ENCODE measurements at places on chromosomes 5 and 9. TPM values are rescaled to one million over a fixed set of nuclear protein-coding genes. Genes with fewer than 3 reads are reported as not detected.

DNA sequence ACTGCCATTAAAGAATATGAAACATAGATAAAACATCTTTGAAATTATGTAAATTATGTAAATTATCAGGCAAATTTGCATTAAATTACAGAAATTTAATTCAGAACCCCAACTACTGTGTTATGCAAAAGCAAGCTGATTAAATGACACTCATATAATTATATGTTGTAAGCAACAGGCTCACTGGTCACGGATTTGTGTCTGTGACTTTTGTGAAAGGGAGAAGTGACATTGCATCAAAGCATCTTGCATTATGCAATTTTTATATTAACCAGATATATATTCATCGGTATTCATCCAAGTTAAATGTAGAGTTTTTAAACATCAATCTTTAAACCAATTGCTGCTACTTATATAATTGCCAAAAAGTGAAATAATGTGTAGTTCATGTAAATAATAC is 13.0 kb upstream of the GLIPR2 start:
- DNase-seq = no peak

DNA sequence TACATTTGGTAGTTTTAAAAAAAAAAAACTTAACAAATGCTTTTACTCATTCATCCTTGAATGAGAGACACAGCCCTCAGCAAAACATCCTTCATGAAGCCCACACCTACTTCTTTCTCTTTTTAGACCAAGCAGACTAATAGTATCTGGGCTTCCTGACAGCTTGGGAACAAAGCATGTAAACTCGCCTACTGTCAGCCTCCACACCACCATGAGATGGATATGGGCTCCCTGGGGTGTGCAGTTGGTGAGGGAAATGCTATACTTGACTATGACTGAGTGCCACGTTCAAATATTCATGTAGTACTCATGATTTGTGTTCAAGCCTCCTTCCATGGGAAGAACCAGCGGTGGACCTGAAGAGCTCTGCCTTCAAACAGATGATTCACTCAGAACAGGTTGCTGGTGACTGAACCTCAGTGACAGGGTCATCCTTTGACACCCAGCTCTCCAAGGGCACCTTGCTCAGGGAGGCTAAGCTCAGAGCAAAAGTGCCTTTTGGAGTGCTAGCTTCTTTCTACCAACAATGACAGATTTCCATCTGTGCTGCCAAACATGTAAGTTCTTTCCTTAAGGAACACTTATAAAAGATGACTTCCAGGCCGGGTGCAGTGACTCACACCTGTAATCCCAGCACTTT is 36.8 kb downstream of the SLC22A5 start:
- no peak for DNase-seq

DNA sequence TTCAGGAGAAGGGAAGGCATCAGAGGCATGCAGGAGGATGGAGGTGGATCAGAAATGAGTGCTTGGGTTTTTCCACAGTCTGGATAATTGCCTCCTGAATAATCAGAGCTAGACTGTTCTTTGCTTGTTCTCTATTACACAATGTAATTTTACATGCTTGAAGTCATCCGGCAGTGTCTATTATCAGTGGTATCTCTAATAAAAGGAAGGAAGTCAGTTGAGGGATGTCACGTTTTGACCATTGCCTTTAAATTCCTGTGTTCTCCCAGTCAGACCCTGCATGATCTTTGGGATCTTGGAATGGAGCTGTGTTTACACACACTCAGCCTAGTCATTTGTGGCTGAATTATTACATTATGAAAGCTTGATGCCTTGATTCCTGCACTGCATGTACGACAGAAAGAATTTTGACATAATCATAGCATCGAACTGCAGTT is 91.0 kb downstream of the PDE8B start:
- DNase-seq = no peak

- DNase-seq = no peak
These were observed 130.8 kb upstream of the FAM120A start for GRCh38 chr9:93320591-93321219.

DNA sequence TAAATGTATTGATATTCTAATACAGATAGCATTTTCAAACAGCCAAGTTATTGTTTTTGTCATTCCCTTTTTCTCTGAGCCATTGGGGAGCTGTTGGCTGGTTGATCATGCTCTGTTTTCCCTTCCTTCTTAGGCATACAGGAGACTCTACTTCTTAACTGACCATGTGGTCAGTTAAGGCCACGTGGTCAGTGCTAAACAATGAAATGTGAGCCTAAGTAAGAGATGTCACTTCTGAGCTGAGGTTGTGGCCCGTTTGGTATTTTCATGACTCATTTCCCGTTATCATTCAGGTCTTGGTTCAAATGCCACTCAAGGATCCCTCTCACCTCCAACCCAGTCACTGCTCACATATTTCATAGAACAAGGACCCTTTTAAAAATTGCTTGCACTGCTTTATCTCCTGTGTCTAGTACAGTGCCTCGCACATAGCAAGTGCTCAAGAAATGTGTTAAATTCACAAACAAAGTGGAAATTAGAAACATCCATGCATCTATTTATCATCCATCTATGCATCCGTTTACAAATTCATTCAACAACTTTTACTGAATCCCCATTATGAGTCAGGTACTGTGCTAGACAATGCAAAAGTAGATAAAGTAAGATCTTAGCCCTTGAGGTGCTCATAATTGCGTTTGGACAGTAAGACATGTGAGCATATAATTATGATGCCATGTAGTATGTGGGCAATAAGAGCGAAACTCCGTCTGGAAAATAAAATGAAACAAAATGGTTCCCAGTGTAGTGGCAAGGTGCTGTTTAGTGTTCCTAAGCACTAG is 50.7 kb downstream of the ARRDC3 start:
- DNase-seq = no peak

DNA sequence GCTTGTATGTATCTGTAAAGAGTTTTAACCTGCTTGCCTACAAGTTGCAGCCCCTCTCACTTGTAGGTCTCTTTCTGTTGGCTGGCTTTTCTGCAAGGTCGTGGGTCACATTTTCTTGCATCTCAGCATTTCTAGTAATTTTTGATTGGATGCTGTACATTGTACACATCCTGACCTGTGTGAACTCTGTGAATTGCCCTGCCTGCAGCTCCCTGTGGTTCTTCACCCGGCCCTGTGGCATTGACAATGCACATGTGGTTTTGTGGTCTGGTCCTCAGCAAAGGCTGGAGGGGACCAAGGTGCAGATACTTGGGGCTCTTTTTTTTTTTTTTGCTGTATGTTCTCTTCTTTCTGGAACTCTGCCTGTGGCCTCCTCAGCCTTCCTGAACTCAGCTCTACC is 53.6 kb downstream of the WNK2 start:
- no peak for DNase-seq

DNA sequence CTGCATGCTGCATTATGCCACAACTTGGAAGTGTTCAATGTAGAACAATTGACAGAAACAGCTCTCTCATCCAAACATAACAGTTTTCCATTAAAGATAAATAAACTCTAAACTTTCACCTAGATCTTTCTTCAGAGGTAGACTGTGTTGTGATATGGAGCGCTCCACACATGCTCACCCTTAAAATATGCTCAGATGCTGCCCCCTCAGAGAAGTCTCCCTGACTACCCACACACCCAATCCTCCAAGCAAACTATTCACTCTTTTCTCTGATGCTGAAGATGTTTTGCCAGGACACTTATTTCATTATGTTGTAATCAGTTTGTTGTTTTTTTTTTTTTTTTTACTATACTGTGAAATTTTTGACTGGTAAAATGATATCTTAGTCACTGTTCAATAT is 206.6 kb upstream of the RASA1 start:
- no peak for DNase-seq

DNA sequence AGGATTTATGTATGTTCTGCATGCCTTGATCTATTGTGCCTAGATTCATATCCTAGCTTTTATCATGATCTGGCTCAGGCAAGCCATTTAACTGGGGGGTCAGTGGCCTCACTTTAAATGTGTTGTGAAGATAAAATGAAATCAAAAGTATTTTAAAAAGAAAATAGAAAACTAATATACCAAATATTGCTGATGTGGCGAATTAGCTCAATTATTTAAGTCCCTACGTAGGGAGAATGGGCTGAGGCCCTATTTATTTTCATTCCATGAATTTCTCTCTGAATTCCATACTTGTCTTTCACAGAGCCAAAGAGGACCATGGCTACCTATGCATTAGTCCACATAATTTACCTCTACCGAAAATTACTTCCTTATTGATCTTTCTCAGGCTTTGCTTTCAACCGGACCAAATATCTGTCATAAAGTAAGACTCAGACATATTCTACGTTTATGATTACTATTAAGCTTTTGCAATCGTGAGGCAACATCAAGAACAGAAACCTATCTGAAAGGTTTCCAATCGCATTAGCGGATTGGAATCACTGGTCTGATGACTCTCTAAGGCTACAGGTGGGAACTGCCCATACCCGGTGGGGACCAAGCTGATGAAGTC is 1.7 kb downstream of the MBLAC2 start:
- DNase-seq = no peak

SLC45A2 gene
- 1.6 TPM for total RNA-seq

DOCK8 gene
- total RNA-seq = 51.4 TPM

ACTBL2 gene
- total RNA-seq = 0.16 TPM
